CD8-positive, alpha-beta memory T cell (primary cell): ENCODE measurements at places on chromosomes 6 and 20. TPM values are rescaled to one million over a fixed set of nuclear protein-coding genes. Genes with fewer than 3 reads are reported as not detected.

DNA sequence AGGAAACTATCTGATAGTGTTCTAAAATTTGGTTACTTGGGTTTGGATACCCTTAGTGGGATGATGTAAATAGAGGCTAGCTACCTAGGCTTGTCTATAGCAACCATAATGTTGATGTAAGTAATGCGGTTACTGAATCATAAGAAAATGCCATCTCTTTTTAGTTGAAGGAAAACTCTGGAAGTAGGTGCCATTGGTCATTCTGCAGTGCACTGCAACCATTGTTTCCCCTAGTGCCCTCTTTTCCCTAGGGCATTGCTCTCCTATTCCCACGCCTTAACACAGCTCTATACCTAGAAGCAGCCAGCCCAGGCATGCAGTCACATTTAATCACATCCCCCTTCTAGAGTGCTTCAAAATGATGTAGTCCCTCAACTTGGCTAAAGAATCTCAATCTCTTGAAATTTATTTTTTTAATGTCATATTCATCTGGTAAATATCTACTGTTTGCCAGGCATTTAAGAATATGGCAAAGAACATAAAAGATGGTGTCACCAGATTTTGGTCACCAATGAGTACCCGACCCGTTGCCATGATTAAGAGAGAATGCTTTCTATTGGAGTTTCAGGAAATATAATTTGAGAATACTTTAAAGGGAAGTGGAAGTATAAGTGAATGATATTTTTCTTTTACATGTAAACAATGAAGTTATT lies 10.4 kb downstream of the LOC128125822 start:
- H3K4me3 ChIP-seq: no peak overlapping the region
- H3K27me3 ChIP-seq: no peaks in the 10 kb centered on the region
- H3K27ac ChIP-seq: no peak overlapping the region

- no peaks in the 10 kb centered on the region for H3K36me3 ChIP-seq
- no peak overlapping the region for H3K27ac ChIP-seq
- H3K4me3 ChIP-seq: no peak overlapping the region
- no peaks in the 10 kb centered on the region for H3K27me3 ChIP-seq
- no peak for DNase-seq
- no peaks in the 10 kb centered on the region for H3K4me1 ChIP-seq
Observed at GRCh38 chr6:146345598-146345997, 198.0 kb upstream of the RAB32 start.

DNA sequence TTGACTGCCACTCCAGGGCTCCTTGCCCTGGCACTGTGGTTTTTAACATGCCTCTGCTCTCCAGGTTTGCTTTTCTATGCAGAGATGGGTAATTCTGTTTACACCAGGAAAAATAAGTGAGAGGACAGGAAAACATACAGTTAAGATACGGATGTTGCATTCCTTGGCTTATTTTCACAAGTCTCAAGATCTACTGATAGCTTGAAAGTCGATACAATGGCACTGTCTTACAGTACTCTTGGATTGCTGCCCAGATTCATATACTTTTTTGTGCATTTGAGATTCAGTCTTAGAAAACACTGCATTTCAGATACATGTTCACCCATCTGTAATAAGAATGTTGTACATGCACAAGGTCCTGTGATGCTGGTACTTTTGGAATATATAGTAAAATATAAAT lies 159.6 kb upstream of the FLRT3 start:
- H3K27ac ChIP-seq: no peak overlapping the region
- no peak for DNase-seq
- H3K4me1 ChIP-seq: no peaks in the 10 kb centered on the region

DNA sequence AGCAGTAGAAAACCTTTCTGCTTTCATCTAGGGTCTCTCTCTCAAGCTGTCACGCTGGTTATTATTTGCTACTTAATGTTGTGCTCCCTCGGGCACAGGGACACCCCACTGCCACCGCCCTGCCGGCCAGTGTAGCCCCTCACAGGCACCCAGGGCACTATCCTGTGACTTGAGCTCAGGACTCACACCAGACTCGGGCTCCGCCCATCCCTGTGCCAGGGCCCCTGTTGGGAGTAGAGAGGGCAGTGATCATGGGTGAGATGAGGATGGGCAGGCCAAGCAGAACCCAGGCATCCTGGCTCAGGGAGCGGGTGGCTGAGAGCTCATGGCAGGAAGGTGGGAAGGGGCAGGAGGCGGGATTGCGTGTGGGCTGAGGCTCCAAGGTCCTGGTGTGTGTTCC lies 371.9 kb downstream of the ZFAND3 start:
- no peaks in the 10 kb centered on the region for H3K4me1 ChIP-seq
- DNase-seq: no peak
- no peaks in the 10 kb centered on the region for H3K36me3 ChIP-seq
- H3K4me3 ChIP-seq: no peak overlapping the region
- H3K27ac ChIP-seq: no peak overlapping the region

- no peak overlapping the region for H3K4me3 ChIP-seq
- H3K27ac ChIP-seq: no peak overlapping the region
- DNase-seq: no peak
- H3K36me3 ChIP-seq: no peaks in the 10 kb centered on the region
- no peaks in the 10 kb centered on the region for H3K4me1 ChIP-seq
Observed at GRCh38 chr6:79117752-79118151, 39.7 kb upstream of the PHIP start.

DNA sequence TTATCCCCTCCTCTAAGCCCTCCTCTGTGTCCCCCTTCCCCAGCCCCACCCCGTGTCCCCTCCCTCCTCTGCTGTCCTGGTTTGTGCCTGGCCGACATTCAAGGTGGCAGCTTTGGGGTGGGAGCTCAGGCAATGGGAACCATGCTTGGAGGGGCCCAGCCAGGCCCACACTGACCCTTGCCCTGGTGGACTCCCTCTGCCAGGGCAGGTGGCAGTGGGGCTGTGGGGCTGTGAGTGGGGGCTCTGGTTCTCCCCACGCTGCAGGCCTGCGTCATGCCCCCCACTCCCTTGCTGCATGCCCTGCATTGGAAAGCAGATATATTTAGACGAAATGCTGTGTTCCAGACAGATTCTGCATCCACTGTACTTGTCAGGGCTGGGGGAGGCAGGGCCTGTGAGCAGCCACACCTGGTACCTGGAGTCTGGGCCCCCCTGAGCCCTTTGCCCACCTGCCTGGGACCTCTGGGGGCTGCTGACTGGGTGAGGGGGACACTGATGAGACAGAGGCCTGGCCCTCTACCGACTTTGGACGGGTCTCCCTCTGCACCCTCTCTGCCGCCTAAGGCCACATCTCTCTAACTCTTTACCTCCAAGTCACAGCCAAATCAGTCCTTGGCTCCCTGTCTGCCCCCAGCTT lies 14.2 kb downstream of the DLGAP4 start:
- H3K27ac ChIP-seq: no peak overlapping the region
- H3K4me1 ChIP-seq: no peaks in the 10 kb centered on the region
- H3K27me3 ChIP-seq: no peaks in the 10 kb centered on the region
- DNase-seq: no peak

DNA sequence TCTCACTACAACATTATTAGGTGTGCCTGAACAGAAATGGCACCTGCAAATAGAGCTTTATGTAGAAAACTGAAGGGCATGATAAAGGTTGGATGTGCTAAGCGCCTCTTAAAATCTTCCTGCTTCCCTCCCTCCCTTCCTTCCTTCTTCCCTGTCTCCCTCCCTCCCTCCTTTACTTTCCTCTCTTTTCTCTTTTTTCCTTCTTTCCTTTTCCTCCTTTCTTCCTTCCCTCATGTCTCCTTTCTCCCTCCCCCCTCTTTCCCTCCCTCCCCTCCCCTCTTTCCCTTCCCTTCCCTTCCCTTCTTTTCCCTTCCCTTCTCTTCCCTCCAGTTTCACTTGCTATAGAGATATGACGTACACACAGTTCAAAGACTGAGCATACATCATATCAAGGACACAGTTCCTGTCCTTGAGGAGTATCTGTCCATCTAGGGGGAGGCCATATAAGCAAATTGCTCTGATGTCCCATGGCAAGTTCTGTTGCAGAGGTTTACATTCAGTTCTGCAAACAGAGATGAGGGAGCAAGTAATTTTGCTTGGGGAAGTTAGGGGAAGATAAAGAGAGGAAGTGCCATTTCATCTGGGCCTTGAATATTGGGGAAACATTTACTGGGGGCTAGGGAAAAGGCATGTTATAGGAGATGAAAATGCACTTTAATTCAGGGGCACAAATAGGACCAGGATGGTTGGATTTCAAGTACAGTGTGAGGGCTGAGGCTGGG lies 79.0 kb upstream of the EEF1E1 start:
- H3K4me1 ChIP-seq: no peaks in the 10 kb centered on the region
- no peak overlapping the region for H3K4me3 ChIP-seq
- DNase-seq: no peak
- H3K36me3 ChIP-seq: no peaks in the 10 kb centered on the region
- H3K27me3 ChIP-seq: no peaks in the 10 kb centered on the region
- no peak overlapping the region for H3K27ac ChIP-seq

DNA sequence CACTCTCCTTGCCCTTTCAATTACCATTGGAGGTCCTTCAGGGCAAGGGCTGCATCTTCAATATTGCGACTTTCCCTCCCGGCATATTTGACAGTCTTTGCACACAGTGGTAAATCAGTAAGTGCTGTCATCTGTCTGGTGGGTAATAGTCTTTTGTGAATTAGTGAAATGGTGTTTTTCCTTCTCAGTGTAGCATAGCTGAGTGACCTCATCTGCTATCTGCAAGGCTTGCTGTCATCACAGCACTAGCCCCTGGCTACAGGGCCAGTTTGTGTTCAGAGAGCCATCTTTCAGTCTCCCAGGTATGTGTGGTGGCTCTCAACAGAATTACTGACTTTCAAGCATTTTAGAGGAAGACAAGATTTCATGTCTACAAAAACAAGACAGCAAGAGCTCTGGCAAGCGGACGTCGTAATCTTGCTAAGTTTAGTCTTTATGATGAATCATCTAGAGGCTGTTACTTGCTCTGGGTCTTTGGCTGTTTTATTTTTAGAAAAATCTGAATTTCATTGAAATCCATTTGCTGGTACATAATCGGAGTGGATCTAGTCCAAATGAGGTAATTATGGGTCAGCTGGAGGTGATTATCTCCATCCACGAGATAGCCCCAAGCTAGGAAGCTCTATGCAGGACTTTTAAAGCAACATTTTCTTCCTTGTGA lies 528.9 kb downstream of the EPM2A start:
- H3K27ac ChIP-seq: no peak overlapping the region
- no peaks in the 10 kb centered on the region for H3K36me3 ChIP-seq
- H3K4me3 ChIP-seq: no peak overlapping the region
- peaks cover 5% of the 10 kb centered on the region for H3K27me3 ChIP-seq

DNA sequence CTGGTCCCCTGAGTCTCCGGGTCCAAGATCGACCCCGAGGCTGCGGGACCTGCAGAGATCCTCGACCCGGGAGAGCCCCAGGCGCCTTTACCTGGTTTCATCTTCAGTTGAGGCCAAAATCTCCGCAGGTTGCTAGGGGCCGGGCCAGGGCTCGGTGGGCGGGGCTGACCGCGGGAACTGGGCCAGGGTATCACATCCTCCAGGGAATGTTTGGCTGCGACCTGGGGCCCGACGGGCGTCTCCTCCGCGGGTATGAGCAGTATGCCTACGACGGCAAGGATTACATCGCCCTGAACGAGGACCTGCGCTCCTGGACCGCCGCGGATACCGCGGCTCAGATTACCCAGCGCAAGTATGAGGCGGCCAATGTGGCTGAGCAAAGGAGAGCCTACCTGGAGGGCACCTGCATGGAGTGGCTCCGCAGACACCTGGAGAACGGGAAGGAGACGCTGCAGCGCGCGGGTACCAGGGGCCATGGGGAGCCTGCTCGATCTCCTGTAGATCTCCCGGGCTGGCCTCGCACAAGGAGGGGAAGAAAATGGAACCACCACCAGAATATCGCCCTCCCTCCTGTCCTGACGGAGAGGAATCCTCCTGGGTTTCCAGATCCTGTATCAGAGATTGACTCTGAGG lies 53.8 kb upstream of the POLR1H start:
- H3K4me1 ChIP-seq: peaks cover 15% of the 10 kb centered on the region
- H3K27ac ChIP-seq: no peak overlapping the region
- peak overlapping the region; percentile 51 for H3K4me3 ChIP-seq
- DNase-seq: no peak
- H3K27me3 ChIP-seq: peaks cover 16% of the 10 kb centered on the region

GRCh38 chr6:40937491-40937890 lies 101.5 kb downstream of the UNC5CL start:
- no peak overlapping the region for H3K4me3 ChIP-seq
- no peak overlapping the region for H3K27ac ChIP-seq
- no peaks in the 10 kb centered on the region for H3K4me1 ChIP-seq
- DNase-seq: no peak
- no peaks in the 10 kb centered on the region for H3K36me3 ChIP-seq

GRCh38 chr6:116447052-116447451 lies 14.1 kb upstream of the CALHM6 start:
- H3K36me3 ChIP-seq: no peaks in the 10 kb centered on the region
- no peak overlapping the region for H3K27ac ChIP-seq
- DNase-seq: no peak
- peaks cover 5% of the 10 kb centered on the region for H3K4me1 ChIP-seq
- no peak overlapping the region for H3K4me3 ChIP-seq

GRCh38 chr6:154848580-154848979 lies 115.4 kb downstream of the SCAF8 start:
- H3K4me1 ChIP-seq: no peaks in the 10 kb centered on the region
- no peaks in the 10 kb centered on the region for H3K36me3 ChIP-seq
- no peak for DNase-seq
- H3K27me3 ChIP-seq: no peaks in the 10 kb centered on the region

DNA sequence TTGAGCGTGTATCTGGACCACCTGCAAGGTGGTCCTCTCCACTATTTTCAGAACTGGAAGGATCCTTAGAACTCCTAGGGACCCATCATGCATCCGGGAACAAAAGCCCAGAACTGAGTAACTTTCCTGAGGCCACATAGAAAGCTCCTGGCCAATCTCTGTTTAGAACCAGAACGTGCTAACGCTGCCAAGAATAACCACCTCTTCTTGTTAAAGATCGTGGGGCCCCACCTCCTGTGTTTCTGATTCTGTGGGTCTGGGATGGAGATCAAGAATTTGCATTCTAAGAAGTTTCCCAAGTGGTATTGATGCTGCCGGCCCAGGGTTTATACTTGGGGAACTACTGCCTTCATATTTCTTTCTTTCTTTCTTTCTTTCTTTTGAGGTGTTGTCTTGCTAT lies 13.3 kb downstream of the CD40 start:
- no peak for DNase-seq
- H3K4me3 ChIP-seq: no peak overlapping the region
- H3K36me3 ChIP-seq: no peaks in the 10 kb centered on the region
- H3K4me1 ChIP-seq: no peaks in the 10 kb centered on the region

DNA sequence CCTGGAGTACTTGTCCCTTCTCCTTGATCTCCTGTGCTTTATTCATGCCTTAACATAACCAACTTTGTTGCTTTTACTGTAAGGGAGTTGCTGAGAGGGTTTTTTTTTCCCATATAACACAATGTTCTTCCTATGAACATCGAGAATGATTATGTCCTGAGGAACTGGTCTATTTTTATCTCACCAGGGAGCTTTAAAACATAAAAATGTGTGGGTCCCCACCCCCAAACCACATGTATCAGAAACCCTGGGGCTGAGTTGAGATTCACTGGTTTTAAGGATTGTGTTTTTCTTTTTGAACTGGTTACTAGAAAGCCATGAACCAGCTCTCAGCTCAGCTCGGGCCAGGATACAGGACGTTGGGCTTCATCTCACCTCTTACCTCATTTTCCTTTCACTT lies 118.5 kb upstream of the JAG1 start:
- no peaks in the 10 kb centered on the region for H3K27me3 ChIP-seq
- H3K36me3 ChIP-seq: no peaks in the 10 kb centered on the region

NKX2-4 gene
- total RNA-seq: not detected

TCF15 gene
- total RNA-seq: not detected

CPXM1 gene
- total RNA-seq: 0.46 TPM

SMIM26 gene
- 47.1 TPM for total RNA-seq

DDX43 gene
- 0.71 TPM for total RNA-seq

ENPP3 gene
- 1.2 TPM for total RNA-seq

TRIM15 gene
- total RNA-seq: not detected

PRPF6 gene
- 78.3 TPM for total RNA-seq

PRDM13 gene
- total RNA-seq: 0.07 TPM
